Activated T-helper 1 cell treated with anti-CD3 and anti-CD28 coated beads, Interleukin-2, amount 50 U/mL, for 16 hours (primary cell): ENCODE measurements at places on chromosomes 3 and 15.

DNA sequence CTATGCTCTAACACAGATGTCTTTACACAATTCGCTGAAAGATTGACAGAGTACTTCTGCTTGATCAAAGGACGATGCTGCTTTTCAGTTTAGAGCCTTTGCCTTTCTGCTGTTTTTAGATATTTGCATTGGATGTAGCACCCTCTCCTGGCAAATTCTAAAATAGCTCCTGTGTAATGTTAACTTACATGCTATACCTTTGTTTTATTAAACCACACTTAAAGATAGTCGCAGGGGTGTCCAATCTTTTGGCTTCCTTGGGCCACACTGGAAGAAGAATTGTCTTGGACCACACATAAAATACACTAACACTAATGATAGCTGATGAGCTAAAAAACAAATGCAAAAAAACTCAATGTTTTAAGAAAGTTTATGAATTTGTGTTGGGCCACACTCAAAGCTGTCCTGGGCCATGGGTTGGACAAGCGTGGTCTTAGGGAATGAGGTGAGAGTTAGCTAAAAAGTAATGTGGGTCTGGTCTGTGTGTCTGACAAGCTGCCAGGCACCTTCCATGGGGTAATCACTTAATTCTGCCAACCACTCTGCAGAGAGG, 62.9 kb downstream of the ATG7 start:
- DNase-seq: no peak

GRCh38 chr3:10334042-10334441, 13.1 kb upstream of the SEC13 start:
- no peak for DNase-seq

DNA sequence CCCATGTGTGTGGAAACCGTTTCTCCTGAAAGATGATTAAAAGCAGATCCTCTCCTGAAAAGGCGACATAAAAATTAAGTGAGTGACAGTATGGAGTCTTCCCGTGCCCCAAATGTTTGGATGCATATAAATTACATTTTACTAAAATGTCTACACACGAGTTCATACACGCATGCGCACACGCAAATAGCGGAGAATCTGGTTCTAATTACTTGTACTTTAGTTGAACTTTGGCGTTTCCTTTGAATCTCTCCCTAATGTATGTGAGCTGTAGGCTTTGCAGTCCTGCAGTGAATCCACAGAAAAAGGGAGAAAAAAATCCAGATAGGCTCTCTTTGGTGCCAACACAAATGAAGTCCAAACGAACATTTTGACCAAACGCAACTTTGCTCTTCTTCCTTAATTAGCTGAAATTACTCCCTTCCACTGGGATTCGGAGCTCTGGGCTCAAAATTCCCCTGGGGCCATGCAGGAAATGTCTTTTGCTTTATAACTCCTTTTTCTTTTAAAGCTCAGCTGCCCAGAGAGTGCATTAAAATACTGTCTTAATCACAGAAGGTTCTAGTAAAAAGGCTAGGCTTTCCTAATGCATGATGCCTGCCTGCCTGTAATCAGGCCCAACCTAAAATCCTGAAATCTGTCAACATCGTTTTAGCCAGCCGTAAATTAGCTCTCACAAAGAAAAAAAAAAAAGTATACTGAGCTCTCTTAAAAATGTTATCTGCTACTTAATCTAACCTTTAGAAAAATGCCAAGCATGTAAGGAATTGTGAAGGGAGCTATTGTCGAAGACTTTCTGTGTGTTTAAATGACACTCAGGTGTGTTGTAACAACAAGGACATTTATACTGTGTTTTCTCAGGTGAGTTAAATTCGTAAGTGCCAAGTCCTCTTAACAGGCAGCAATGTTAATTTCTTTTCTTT, 26.2 kb downstream of the RARB start:
- no peak for DNase-seq

DNA sequence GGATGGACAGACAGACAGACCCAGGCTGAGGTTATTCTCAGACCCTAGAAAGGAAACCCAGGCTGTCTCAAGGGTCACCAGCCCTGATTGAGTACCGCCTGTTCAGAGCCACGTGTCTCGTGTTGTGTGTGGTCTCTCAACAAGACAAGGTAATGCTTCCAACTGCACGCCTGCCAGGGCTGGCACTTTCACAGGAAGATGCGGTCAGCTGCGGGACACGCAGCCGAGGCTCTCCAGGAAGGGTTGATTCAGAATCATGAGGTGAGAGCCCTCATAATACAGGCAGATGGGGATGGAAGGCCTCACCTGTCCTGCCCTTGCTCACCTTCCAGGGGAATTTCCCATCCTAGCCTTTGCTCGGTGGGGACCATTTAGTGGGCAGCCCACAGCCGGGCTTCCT, 81.4 kb downstream of the TOP2B start:
- no peak for DNase-seq

GRCh38 chr3:185250653-185251052, 3.2 kb downstream of the EHHADH start:
- DNase-seq: no peak

DNA sequence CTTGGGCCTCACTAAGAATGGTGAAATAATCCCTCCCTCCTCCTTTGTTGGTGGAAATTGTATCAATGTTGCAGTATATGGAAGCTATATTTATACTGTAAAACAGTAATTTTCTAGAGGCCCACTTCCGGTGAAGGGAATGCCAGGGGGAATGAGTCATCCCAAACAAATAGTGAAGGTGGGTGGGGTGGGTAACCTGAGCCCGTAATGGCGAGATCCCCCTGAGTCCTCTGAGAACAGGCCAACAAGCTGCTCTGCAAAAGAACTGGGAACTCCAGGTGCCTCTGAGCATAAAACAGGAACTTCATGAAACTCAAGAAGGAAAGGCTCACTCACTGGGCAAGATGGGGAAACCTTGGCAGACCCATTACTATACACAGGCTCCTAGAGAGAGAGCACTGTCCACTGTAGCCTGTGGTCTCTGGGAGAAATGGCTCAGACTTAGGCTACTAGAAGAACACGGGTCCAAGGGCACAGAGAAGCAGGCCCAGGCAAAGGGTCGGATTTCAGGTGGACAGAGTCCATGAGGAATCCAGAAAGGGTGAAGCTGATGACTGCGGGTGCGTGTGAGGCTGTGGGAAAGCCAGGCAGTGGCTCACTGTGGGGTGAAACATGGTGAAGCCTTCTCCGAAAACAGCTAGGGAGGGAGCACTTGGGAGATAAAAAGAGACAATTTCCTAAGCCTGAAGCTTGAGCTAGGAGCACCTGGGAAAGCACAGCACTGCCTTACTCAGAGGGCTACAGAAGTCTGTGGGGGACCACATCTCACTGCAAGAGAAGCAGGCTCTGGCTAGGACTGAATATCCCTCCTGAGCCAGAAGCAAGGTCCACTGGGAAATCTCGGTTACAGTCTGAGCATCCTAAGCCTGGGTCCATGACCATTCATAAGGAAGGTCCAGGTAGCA, 19.8 kb downstream of the LARP6 start:
- no peak for DNase-seq

DNA sequence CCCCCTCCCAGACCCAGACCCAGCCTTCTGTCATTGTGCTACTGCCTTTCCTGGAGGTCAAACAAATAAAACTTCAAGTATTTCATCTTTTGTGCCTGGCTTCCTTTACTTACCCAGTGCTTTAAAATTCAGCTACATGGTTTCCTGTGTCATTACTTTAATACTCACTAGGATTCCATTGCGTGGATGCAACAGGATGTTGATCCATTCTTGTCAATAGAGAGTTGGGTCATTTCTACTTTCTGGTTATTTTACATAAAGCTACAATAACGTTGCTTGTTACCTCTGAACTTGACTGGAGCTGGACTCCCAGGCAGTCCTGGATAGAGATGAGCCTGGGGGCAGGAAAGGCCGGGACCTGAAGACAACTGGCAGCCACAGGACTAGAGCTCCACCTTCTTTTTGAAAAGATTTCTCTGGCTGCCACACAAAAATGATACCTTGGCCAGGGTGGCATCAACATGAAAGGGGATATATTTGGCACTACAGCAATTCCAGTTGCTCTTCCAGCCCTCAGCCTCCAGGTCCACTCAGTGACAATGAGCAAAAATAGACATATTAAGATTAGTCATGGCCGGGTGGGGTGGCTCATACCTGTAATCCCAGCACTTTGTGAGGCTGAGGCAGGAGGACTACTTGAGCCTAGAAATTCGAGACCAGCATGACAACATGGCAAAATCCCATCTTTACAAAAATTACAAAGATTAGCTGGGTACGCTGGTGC, 23.3 kb upstream of the HEG1 start:
- no peak for DNase-seq

DNA sequence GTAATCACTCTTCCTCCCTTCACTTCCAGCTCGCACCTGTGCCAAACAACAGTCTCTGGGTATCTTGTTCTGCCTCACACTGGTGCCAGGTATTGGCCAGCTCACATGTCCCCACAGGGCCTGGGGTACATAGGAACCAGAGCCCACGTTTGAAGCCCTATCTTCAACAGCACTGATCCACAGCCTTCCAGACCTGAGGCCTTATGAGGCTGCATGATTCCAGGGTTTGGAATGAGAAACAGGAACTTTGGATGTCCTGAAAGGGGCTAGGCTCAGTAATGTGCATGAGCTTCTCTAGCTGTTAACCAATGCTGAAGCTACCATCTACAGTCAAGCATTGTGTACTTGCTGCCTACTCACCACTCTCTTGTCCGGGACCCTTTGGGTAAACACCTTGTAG, 92.4 kb downstream of the GPR156 start:
- DNase-seq: no peak

DNA sequence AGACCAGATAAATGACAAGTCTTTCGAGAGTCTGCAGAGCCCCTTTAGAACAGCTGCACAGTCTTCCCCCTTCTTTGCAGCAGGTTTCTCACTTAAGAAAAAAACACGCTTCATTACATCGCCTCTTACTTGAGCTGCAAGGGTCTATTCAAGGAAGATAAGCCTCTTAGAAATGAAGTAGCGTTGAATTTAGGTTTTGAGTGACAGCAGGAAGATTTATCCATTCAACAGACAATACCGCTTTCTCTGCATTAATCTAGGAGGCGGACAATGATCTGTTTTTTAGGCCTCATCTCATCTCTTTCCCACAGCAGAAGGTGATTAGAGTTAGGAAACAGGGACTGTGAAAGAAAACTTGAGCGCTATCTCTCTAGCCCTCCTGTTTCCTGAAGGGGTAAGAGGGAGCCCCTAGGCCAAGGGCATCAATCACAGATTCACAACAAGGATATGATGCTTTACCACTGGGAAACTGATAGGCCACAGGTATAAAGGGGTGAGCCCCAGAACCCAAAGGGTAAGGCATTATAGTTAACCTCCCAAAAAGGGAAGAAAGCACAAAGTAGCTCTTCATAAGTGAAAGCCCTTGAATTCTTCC, 84.3 kb downstream of the MECOM start:
- no peak for DNase-seq

DNA sequence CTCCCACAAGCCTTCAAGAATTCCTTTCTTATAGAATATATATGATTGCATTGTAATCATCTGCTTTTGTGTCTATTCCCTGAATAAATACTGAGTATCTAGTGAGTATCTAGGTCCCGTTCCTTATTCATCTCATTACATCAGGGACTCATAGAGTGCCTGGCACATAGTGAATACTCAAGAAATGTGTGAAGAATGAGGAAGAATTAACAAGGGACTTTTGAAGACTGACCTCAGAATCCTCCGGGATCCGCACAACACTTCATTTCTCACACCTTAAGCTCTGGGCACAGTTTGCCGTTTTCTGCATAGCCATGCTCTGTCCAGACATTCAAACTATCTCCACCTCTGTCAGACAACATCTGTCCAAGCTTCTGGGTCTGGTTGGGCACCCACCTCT, 108.8 kb downstream of the STAC start:
- DNase-seq: no peak

DNA sequence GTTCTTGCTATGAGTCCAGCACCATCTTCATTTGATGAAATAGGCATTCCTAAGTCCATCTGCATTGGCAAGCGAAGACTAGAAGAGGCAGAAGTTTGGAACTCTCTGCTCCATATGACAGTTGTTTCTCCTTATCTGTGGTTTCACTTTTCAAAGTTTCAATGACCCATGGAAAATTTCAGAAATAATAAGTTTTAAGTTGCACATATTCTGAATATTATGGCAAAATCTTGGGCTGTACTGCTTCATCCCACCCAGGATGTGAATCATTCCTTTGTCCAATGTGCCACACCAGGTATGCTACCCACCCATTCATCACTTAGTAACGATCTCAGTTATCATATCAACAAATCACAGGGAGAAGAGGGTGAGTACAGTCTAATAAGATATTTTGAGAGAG, 647.9 kb downstream of the GRM7 start:
- no peak for DNase-seq

- no peak for DNase-seq
Observed at GRCh38 chr3:31361371-31362273, 171.1 kb upstream of the STT3B start.

DNA sequence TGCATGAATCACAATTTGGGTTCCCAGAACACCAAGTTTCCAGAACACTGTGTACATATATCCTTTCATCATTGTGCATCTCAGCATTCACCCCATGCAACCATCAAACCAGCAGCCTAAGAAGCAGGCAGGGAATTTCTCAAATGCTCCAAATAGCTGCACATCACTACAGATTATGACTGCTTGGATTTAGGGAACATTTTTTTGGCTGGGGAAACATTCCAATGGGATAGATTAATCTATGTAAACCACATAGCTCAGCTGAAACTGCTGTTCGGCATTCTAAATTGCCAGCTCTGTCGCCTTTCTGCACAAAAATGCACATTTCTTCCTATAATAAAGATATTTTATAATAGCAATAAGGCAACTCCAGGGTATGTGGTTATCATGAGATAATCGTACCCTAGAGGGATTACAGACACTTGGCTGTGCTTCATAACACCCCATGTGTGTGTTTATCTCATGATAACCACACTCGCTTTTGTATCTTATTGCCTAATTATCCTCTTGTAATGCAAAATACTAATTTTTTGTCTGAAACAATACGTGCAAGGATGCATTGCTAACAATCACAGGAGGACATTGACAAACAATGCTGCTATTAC, 483.7 kb upstream of the DPH6 start:
- DNase-seq: no peak

DNA sequence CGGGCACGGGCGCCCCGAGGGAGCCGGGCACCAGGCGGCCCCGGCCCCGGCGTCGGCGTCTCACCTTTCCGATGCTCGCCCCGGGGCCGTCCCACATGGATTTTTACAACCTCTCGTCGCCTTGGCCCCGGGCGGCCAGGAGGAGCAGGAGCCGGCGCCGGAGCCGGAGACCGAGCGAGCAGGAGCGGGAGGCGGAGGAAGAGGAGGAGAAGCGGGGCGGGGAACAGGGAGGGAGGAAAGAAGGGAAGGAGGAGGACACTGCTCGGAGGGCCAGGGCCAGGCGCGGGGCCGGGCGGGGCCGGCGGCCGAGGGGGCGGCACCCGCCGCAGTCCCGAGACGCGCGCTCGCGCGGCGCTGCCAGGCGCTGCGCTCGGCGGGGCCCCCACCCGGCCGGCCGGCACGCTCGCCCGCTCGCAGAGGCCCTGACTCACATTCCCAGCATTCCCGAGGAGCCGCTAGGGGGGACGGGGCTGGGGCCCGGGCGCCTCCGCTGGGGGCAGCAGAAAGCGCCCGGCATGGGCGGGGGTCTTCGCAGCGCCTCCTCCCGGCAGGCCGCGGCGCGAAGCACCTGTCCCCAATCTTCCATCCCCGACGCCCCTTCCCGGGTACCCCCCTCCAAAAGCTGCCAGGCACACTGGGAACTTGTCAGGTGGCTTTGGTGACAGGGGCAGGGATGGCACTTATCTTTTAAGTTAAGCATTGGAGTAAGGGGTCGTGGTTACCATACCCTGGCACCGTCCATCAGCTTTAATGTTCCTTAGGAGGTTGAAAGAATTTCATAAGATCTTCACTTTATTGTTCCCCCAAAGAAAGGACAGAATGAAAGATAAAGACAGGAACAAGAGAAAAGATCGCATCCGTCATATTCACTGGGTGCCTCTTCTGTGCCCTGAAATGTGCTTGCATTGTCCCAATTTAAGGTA, at the start of gene ERC2:
Gene ERC2 (minus strand): TSS at position 284 of the 923 bp plus-strand sequence.
- no peak for DNase-seq

GRCh38 chr3:49869525-49870126, at the start of gene CAMKV:
Gene CAMKV (minus strand): TSS chr3:49869906. CDS start chr3:49862388, 7,518 bp downstream.
- DNase-seq: peak; percentile 2
